ENCODE measurements at places on chromosomes 5 and 9.

GRCh38 chr9:129550199-129550839, 70.6 kb downstream of the C9orf50 start:
- no peak for DNase-seq

GRCh38 chr5:43652537-43653302, 49.7 kb downstream of the NNT start:
- DNase-seq, result no peak

GRCh38 chr9:127781806-127782205, 3.3 kb upstream of the SH2D3C start:
- DNase-seq, result no peak

- no peak for DNase-seq
Observed at GRCh38 chr5:3372289-3372688, 223.3 kb upstream of the IRX1 start.

GRCh38 chr5:116497631-116498030, 77.0 kb downstream of the SEMA6A start:
- DNase-seq, result no peak

DNA sequence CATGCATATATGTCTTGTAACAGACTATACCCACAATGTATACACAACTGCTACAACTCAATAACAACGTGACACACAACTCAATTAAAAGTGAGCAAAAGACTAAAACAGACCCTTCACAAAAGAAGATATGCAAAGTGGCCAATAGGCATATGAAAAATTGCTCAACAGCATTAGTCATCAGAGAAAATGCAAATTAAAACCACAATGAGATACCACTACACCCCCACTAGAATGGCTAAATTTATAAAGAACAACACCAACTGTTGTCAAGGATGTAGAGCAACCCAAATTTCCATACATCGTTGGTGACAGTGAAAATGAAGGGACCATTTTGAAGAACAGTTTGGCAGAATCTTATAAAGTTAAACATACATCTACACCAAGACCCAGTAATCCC, 38.9 kb downstream of the GABRB2 start:
- DNase-seq, result no peak

GRCh38 chr9:37374892-37375291, 47.6 kb upstream of the GRHPR start:
- no peak for DNase-seq

GRCh38 chr5:82551192-82551591, 273.0 kb upstream of the RPS23 start:
- no peak for DNase-seq

DNA sequence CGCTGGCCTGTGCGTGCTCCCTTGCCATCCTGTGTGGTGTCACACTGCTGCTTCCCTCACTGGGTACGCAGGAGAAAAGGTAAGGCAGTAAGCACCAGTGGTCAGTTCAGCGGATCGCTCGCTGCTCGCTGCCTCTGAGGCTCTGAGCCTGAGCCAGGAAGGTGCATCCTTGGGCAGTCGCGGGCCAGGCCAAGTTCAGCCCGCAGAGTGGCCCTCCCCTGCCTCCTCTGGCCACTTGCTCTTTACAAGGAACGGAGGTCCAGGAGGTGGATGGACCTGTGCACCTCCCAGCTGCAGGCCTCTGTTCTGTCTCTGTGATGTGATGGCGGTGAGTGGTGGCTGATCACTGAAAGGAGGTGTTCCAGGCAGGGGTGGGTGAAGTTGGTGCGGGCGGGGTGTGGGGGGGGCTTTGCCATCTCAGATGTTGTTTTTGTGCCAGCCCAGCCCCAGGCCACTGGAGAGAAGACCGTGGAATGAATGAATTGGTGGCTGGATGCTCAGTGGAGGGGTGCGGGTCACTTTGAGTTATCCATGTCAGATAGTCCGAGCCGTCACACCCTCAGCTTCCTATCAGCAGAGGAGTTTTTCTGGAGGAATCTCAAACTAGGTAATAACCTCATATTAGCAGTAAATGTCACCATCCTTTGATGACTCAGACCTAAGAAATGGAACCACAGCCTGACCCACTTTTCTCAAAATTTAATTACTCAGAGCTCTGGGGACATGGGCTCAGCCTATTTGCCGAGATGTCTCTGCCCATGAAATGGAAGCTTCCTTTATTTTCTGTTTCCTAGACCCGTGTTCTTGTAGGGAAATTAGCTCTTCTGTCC, 7.3 kb downstream of the COL5A1 start:
- DNase-seq, result no peak

- no peak for DNase-seq
Observed at GRCh38 chr9:80649496-80649895, 1039.9 kb downstream of the TLE1 start.

- DNase-seq, result no peak
Observed at GRCh38 chr5:31095796-31096195, 97.7 kb upstream of the CDH6 start.

- no peak for DNase-seq
Observed at GRCh38 chr9:114558027-114558675, 29.4 kb upstream of the ATP6V1G1 start.

DNA sequence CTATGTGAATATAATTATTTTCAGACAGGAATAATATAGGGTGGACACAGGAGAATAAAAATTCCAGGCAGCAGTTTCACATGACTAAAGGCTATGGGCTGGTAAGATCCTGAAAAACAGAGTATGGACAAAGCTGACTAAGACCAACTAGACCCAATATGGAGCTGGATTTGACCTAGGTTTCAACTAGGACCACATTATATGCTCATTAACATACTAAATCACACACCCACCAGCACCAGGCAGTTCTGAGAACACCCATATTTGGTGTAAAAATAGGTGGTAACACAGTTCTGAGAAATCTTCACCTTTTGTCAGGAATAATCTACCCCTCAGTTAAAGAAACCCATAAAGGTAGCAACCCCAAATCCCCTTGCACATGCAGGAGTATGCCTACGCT, 64.7 kb downstream of the MAPKAP1 start:
- no peak for DNase-seq

- no peak for DNase-seq
Observed at GRCh38 chr9:2645569-2645968, 24.0 kb downstream of the VLDLR start.

GRCh38 chr5:130168211-130168610, 263.9 kb downstream of the CHSY3 start:
- DNase-seq, result no peak

- no peak for DNase-seq
Observed at GRCh38 chr5:21140987-21141386, 1153.0 kb upstream of the CDH18 start.

- no peak for DNase-seq
Observed at GRCh38 chr5:122581629-122582028, 193.3 kb upstream of the SNX2 start.

DNA sequence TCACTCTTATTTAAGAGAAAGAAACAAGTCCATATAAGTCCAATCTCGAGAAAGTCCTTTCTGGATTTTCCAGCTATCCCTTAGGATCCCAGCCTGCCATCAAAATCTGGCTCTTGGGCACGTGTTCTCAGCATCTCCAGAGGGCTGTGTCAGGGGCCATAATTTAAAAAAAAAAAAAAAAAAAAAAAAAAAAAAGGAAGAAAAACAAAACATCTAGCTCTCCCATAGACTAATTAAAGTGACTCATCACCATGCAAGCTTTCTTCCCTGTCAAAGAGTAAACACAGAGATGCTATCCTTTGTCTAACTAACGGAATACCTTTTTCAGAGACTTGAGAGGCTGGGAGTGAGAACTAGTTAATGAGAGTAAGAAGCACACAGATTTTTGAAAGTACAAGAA, 44.9 kb upstream of the MYO10 start:
- DNase-seq, result no peak

- no peak for DNase-seq
Observed at GRCh38 chr5:95617057-95617456, 2.8 kb upstream of the GPR150 start.

DNA sequence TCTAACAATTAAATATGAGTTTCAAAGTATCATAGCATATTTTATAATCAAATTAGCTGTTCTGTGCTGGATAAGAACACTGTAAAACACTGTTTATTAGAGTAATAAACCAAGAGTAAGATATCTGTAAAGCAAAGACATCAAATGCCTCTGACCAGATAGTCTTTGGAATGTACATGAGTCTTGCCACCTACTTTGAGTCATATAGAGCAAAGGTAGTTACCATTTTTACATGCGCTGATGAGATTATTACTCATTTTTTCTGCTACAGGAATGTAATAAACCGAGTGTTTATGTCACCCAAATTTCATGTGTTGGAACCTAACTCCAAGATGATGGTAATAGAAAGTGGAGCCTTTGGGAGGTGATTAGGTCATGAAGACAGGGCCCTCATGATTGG, 654.5 kb downstream of the CETN3 start:
- DNase-seq, result no peak

DNA sequence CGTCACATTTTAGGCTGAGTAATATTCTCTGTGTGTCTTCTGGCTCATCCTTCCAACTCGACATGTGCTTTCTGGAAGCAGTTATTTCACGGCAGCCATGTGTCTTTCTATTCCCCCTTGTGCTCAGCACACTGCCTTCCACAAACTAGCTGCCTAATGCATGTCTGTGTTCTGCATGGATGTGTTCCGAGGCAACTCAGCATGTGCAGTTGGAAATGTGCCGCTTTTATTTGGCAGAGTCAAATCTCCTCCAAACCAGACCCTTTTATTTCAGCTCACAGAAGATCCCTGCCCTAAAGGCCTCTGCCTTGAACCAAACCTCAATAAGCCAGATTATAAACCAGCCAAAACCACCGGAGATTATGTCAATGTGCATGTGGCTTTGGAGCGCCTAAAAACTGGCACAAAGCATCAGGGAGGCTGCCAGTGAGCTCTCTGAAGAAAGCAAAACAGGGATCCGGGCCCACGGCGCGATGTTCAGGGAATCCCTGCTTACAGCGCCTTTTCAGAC, 360.2 kb downstream of the DEPDC1B start:
- DNase-seq, result no peak

GRCh38 chr5:89934069-89934468, 475.5 kb downstream of the CETN3 start:
- no peak for DNase-seq

- no peak for DNase-seq
Observed at GRCh38 chr5:157651623-157652376, 438 bp downstream of the SOX30 start.

- DNase-seq, result no peak
Observed at GRCh38 chr9:78756813-78757510, 460.0 kb downstream of the PSAT1 start.

DNA sequence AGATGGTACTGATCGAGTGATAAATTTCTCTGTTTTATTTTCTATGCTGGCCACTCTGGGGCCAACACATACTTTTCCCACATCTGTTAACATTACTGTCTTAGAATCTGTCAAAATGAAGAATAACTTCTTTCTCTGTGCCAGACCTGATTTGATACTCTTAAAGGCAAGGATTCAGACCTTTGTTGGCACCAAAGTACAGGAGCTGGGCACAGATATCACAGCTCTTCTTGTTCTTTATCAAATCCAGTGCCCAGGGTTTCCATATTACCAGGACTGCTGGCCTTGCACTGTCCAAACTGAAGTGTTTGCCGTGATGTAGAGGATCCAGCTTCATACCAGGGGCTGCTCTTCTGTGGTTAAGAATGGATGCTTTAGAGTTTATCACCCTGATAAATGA, 20.9 kb downstream of the ZNF474 start:
- no peak for DNase-seq

- no peak for DNase-seq
Observed at GRCh38 chr5:138330813-138331448, 673 bp downstream of the CDC25C start.

GRCh38 chr5:172421020-172421419, 33.3 kb downstream of the SH3PXD2B start:
- DNase-seq, result no peak

GRCh38 chr5:132363431-132364112, 5.9 kb upstream of the SLC22A5 start:
- DNase-seq, result no peak

DNA sequence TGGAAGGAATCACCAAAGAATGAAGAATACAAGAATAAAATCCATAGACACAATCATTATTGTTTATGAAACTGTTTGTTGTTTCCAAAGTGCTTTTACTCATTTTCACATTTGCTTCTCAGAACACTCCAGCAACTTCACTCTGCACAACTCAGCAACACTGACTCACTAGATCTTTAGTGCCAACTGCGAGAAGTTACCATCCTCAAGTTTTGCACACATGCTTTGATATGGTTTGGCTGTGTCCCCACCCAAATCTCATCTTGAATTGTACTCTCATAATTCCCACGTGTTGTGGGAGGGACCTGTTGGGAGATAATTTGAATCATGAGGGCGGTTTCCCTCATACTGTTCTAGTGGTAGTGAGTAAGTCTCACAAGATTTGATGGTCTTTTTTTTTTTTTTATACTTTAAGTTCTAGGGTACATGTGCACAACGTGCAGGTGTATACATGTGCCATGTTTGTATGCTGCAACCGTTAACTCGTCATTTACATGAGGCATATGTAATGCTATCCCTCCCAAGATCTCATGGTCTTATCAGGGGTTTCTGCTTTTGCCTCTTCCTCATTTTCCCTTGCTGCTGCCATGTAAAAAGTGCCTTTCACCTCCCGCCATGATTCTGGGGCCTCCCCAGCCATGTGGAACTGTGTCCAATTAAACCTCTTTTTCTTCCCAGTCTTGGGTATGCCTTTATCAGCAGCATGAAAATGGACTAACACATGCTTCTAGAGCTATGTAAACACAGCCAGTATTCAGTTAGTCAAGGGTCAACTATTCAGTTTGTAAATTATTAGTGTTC, 36.9 kb downstream of the CLINT1 start:
- no peak for DNase-seq

GRCh38 chr9:3332802-3333201, 193.0 kb downstream of the RFX3 start:
- DNase-seq, result no peak

DNA sequence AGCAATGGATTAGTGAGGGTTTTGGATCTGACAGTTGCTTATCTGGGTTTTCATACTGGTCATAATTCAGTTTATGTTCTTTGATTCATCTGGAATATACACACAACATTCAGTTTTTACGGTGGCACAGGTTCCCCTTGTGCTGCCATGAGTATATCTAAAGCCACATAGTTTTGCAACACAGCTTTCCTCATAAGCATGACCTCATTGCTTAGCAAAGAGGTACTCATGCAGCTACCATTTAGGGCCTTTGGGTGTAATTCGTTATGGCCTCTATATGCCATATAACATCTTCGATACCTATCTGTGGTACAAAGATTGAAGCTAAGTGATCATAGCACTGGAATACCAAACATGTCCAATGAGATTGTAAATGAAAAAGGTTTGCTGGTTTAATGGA, 2.9 kb upstream of the RBM22 start:
- no peak for DNase-seq

- DNase-seq, result no peak
Observed at GRCh38 chr5:180074462-180074861, 2.9 kb upstream of the RNF130 start.

DNA sequence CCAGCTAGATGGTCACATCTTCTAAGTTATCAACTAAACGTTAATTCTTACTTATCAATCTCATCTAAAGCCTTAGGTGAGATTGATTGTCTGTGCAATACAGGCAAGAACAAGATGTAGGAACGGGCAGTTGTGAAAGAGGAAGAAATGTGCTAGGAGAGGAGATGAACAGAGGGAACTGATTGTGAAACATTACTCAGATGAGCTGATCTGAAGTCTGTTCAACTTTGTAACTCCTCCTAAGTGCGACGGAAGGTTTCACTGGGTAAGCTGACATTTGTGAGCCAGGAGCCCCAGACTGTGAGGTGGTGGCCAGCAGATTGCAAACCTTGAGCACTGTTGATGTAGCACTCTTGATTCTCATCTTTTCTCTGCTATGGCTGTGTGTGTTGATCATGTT, 204.1 kb downstream of the CD180 start:
- no peak for DNase-seq

GRCh38 chr5:174481737-174482136, 242.6 kb upstream of the MSX2 start:
- no peak for DNase-seq
